Endothelial cell of umbilical vein (primary cell): ENCODE measurements at places on chromosomes 11 and 22. TPM values are rescaled to one million over a fixed set of nuclear protein-coding genes. Genes with fewer than 3 reads are reported as not detected.
A peak's percentile ranks its signal among the peaks of the same experiment; 100 is the strongest.

- no peak for DNase-seq
These were observed 77.9 kb upstream of the WNT11 start for GRCh38 chr11:76284161-76284560.

DNA sequence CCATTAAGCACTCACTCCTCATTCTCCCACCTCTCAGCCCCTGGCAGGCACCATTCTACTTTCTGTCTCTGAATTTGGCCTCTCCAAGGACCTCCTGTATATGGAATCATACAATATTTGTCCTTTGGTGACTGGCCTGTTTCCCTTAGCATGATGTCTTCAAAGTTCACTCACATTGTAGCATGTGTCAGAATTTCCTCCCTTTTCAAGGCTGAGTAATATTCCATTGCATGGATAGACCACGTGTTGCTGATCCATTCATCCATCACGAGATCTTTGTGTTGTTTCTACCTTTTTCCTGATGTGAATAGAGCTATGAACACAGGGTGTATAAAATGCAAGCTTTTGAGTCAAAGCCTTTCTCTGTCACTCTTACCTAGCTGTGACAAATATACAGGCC lies 11.6 kb downstream of the FADS2 start:
- DNase-seq: no peak

- no peak for DNase-seq
These were observed 1.1 kb upstream of the LRRC75B start for GRCh38 chr22:24593836-24594568.

DNA sequence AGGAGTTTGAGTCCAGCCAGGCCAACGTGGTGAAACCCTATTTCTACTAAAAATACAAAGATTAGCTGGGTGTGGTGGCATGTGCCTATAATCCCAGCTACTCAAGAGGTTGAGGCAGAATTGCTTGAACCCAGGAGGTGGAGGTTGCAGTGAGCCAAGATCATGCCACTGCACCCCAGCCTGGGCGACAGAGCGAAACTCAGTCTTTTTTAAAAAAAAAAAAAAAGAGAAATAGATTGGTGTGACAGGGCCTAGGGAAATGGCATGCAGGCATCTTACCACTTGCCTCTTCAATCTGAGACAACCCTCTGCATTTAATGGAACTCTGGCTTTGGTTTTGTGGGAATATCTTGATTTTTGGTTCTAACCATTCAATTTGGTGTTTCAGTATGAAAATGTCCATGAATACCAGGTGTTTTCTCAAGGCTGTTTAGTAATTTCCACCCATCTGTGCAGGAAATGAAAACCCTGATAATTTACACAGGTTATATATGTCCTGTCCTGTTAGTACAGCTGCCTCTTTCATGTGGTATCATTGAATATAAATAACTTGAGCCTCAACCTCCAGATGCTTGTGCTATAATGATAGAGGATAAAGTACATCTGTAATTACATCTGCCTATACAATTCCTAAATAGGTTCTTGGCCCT lies 8.4 kb downstream of the XBP1 start:
- DNase-seq: peak; percentile 29

DNA sequence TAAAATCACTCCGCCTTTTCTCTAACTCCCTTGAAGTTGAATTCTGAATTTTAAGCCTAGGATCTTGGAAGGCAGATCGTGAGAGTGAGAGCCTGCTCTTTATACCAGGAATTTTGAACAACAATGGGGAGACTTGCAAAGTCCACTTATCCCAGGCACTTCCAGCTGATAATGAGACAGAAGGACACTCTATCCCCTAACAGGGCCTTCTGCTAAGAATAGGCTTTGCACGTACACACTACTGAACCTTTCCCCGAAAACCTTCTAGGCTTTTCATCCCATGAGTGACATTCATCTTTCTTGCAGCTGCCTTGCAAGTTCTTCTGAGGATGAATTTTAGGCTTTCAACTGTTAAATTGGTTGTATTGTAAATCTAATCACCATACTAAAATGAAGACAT lies 44.0 kb upstream of the WT1 start:
- no peak for DNase-seq

GRCh38 chr11:86408845-86409244 lies 34.2 kb downstream of the CCDC81 start:
- DNase-seq: no peak

DNA sequence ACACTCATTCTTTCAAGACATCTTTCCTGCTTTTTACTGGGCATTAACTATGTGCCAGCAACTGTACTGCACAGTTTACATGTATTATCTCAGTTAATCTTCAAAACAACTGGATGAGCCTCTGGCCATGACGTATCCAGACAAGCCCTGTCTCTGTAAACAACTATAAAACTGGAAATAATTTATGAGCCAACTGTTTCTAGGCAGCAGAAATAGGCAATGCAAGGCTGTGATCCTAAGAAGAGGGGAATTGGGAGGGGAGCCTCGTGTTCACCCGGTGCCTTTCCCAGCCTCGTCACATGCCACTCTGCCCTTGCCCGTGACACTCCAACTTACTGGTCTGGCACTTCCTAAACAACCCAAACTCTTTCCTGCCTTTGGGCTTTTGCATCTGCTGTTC lies 82.8 kb downstream of the FBXO7 start:
- no peak for DNase-seq

DNA sequence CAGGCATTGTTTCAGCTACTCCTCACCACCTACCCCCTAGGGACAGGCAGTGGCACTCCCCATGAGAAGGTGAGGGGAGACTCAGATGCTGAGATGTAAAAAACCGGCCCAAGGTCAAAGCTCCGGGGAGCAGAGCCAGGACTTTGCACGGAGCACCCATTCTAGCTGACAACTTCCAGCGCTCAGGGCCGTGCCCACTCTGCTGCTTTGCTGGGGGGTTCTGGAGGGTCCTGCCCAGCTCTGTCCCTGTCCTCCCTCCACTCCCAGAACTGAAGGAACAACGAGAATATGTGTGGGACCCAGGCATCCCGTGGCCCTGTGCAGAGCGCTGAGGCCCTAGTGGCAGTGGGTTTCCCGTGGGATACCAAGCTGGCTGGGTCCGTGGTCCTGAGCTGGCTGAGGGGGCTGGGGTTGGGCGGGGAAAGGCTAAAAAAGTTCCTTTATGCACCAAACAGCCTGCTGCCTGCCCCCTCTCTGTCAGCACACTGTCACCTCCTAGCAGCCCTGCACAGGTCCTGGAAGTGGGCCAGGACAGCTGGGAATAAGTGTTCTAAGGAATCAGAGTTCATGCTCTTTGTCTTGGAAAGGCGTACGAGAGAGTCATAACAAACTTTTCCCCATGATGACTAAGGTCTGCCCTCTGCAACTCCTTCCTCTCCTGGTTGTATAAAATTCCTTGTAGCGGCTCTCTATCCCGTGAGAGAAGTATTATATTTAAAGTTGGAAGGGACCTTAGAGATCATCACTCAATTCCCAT lies 1.9 kb downstream of the MS4A10 start:
- peak; percentile 96 for DNase-seq

DNA sequence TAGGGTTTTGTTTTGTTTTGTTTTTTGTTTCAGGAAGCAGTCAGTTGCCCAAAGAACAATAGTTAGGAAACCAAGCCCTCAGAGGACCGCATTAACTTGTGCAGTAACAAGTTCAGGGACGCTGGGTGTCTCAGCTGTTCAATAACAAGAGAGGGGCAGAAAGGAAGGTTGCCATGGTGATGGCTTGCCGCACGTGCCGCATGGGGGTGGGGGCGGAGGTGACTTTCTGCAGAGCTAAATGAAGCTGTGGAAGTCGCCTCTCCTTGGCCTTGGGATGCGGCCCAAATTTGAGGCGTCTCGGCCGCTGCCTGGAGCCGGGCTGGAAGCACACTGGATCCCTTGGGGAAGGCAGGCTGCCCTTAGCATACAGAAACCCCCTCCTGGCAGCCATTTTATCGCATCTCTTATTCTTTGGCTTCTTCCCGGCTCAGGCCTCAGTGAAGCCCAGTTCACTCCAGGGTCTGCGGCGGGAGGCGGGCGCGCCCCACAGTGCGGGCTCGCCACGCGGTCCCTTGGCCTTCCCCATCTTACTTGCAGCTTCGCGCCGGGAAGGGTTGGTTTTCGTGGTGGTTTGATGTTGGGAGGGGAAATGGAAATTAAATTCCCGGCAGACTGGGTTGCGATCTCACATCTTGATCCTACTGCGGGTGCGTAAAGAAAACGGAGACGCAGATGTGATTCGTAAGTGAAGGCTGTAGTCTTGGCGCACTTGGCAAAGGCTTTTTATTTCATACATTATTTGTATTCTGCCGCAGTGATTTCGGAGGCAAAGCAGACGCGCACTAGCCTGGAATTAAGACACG lies 94.3 kb downstream of the SLC17A6 start:
- DNase-seq: peak; percentile 82

DNA sequence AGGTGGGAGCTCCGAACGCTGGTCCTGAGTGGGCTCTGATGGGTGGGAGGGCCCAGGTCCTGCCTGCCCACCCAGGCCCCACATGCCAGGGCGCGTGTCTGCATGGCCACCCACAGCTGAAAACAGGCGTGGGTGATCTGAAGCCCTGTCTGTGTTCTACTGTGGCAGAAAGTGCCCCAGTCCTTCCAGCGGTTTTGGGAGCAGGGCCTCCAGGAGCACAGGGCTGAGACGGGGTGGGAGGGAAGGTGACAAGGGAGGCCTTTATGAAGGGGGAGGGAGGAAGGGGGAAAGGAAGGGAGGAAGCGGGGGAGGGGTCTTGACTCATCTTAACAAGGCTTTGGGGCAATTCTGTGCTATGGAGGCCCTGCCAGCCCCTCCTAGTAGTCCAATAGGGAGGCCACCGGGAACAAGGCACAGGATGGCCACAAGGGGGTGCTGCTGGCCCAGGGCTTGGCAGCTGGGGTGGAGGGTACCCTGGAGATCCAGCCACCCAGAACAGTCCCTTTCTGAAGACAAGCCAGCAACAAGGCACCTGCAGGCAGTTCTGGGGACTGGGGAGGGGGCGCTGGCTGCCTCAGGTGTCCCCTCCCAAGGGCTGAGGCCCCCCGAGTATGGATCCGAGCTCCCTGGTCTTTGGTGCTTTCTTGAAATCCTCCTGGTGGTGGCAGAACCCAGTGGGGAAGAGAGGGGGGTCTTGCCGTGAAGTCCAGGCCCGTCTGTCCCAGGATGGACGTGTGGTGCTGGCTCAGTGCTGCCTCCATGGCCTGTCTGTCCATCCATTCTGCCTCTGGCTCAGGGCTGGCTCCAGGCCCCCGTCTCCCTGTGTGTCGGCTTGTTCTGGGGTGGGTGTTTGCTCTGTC lies 6.3 kb upstream of the FADS3 start:
- peak; percentile 53 for DNase-seq

DNA sequence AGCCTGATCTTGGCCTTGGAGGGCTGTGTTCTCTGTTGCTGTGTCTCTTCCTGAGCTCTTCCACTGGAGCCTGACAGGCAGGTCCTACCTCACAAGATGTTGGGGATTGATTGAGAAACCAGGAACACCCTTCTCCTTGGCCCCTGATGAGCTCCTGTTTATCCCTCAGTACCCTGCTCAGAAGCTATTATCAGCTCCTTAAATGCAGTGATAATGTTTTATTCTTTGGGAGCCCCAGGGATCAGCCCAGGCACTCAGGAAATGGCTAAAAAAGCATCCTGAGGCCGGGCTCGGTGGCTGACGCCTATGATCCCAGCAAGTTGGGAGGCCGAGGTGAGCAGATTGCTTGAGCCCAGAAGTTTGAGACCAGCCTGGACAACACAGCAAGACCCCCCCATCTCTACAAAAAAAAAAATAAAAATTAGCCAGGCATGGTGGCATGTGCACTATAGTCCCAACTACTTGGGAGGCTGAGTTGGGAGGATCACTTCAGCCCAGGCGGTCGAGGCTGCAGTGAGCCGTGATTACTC lies 4.9 kb upstream of the PHLDA2 start:
- DNase-seq: no peak

DNA sequence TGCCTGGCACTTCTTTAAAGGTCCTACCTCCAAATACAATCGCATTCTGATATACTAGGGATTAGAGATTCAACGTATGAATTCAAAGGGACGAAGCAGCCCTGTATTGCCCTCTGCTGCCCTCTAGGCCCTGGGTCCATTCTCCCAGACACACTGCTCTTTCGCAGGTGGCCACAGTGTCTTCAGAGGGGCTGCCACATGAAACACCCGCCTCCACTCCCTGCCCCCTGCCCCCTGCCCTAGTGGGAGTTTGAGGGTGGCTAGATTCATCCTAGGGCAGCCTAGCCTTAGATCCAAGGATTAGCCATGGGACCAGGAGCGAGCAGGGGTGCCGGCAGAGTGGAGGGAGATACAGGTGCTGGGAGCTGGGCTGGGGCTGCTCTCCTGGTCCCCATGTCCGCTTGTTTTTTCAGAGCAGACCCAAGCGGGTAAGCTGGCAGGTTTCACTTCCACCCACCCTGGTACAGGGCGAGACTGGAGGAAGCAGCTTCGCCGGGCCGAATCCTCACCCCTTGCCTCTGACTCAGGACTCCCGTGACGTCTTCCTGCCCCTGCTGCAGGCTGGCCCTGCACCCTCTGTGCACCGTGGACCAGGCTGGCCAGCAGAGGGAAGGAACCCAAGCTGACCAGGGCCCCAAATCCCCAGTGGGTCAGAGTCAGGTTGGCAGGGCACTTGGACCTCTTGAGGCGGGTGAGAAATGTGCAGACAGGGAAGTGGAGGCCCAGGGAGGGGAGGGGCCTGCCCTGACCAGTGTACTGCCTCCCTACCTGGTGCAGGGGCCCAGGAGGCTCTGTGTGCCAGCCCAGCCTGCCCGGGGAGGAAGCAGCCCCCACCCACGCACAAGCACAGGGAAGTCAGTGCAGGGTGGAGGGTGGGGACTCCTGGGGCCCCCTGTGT lies 28.4 kb upstream of the HMOX1 start:
- peak; percentile 46 for DNase-seq

DNA sequence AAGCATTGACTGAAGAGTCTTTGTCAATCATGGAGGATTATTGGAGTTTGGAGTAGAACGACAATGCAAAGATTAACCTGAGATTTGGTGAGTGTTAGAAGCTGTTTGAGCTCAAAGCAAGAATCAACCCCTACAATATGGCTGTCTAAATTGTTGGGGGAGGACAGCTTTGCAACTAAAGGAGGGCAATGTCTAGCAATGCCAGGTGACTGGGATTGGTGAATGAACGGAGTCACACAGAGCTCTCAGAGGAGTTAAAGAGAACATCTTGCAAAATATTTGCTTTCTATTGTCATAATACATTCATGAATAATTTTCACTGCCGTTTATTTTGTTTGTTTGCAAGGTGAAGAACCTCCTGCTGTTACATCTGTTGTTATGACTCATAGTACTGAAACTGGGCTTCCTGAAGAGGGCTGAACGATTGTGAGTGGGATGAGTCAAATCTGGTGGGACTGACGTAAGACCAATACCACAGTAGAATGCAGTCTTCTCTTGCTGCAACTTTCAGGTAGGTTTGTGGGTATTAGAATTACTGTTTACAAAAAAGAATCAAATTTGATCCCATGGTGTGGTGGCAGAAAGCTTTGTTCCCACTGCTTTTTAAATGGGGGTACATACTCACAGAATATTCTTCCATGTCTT lies 281.9 kb downstream of the CADM1 start:
- DNase-seq: peak; percentile 40

GRCh38 chr11:63019506-63019905 lies 3.9 kb upstream of the SLC22A8 start:
- DNase-seq: no peak

- DNase-seq: no peak
These were observed 17.7 kb downstream of the CDKN1C start for GRCh38 chr11:2867722-2868505.

Gene APOA5
- not detected in 2 replicates for polyA plus RNA-seq

Gene CABP4
- polyA plus RNA-seq: 2.4 and 2.6 TPM in 2 replicates

Gene C22orf31
- not detected in 2 replicates for polyA plus RNA-seq

Gene BIRC3
- polyA plus RNA-seq: 0.28 and 0.37 TPM in 2 replicates

Gene CDC42BPG
- 0.13 and 0.19 TPM in 2 replicates for polyA plus RNA-seq

Gene TNNI2
- not detected in 2 replicates for polyA plus RNA-seq

Gene MACROD1
- 11.0 and 16.9 TPM in 2 replicates for polyA plus RNA-seq
